ENCODE measurements at places on chromosomes 6 and 20.

GRCh38 chr6:117399924-117400323 is 25.8 kb downstream of the ROS1 start:
- DNase-seq = no peak

DNA sequence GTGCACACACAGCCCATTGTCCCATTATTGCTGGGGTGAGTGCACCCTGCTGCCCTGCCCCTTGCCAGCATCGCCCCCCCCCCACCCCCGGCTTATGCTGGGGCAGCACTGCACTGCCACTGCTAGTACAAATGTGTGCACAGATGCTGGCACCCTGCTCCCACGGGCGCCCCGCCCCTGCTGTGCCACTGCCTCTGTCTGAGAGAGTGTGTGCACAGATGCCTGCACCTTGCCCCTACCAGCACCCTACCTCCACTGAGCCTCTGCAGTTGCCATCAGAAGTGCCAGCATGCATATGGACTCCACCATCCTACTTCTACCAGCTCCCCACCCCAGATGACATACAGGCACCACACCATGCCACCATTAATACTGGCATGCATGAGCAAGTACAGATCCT is 454.6 kb upstream of the KHDRBS2 start:
- no peak for DNase-seq

- no peak for DNase-seq
Measured at GRCh38 chr6:154683756-154684523, 49.3 kb upstream of the SCAF8 start.

- no peak for DNase-seq
Measured at GRCh38 chr6:6661191-6661590, 72.7 kb downstream of the LY86 start.

DNA sequence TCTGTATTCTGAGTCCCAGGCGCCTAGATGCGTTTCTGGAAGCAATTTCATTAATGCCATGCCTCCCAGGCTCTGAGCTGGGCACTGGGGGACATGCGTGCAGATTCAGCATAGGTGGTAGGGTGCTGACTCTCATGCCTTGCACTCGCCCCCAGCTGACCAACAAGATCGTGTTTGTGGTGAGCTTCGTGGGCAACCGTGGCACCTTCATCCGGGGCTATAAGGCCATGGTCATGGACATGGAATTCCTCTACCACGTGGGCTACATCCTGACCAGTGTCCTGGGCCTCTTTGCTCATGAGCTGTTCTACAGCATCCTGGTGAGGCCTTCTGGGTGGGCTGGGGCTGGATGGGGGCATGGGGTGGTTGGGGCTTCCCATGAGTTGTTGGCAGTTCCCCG is 21.6 kb downstream of the UQCC2 start:
- DNase-seq = no peak

DNA sequence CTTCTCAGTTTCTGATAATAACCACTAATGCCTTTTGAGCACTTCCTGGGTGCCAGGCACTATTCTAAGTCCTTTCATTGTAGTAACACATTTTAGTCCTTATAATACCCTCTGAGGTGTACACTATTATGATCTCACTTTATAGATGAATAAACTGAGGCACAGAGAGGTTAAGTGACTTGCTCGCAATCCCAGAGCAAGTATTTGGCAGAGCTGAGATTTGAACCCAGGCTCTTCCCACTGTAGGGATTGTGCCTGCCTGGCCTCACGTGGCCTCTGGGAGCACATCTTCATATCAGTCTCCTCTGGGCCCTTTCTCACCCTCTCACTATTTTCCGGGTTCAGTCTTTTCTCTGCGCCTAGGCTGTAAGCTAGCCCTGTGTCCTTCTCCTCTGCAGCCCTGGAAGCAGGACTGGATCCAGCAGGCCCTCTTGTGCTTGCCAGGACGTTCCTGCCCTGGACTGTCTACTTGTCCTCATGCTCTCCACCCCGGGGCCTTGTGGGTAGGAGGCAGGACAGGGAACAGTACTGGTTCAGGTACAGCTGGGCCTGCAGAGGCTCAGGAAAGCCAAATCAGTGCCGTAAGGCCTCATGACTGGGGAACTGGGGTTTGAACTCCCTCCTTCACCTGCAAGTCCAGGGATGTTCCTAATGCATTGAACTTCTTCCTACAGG is 139.6 kb downstream of the VEGFA start:
- DNase-seq = no peak

DNA sequence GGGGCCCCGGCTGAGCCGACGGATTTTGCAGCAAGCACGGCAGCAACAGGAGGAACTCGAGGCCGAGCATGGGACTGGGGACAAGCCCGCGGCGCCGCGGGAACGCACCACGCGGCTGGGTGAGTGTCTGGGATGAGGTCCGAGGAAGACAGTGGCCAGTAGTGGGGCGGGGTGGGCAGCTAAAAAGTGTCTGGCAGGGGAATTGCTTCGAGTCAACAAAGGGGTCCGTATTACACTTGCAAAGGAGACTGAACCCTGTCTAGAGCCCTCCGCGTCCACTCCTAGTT is 356 bp downstream of the BYSL start:
- no peak for DNase-seq

DNA sequence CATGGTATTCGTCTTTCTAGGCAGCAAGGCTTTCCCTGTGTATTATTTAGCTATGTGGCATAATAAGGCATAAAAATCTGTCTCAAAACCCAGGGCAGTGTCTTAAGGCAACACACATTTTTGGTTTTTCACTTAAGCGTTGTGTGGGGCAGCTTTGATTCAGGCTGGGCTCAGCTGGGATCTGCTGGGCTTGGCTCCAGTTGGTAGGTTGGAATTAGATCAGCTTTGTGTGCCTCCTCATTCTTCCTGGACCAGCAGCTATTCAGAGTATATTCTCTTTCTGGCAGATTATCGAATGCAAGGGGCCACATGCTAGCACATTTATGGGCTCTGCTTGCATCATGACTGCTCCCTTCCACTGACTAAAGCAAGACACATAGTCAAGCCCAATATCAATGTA is 487.9 kb downstream of the RFPL4B start:
- DNase-seq = no peak

DNA sequence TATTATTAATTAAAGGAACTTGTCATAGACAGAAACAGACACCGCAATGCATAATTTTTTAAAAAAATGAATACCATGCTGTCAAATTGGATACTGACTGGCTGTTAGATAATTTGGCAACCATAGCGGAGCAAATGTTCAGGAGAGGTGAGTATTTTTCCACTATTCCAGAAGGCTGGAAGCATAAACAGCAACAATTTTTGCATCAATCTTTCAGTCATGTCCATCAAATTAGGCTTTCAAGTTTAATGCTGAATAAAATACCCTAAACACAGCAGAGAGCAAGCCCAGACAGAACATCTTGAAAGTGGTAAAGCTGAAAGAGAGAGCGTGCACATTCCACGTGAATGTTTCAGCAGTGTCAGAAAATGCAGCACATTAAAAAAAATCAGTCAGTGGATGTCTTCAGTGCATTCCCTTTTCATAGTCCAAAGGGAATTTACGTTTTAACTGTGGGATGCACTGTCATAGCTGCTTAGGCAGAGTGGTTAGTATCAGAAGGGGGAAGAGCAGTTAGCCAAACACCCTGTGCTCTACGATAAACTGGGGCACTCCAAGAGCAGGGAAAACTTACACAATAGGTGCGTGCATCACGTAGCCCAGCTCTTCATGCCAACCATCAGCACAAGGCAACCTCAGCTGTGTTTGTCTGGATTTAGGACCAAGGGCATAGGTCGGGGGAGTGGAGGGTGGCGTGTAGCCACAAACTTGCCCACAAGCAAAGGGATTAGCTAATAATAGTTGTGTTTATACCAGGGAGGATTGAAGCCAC is 116.2 kb upstream of the STMND1 start:
- DNase-seq = no peak

DNA sequence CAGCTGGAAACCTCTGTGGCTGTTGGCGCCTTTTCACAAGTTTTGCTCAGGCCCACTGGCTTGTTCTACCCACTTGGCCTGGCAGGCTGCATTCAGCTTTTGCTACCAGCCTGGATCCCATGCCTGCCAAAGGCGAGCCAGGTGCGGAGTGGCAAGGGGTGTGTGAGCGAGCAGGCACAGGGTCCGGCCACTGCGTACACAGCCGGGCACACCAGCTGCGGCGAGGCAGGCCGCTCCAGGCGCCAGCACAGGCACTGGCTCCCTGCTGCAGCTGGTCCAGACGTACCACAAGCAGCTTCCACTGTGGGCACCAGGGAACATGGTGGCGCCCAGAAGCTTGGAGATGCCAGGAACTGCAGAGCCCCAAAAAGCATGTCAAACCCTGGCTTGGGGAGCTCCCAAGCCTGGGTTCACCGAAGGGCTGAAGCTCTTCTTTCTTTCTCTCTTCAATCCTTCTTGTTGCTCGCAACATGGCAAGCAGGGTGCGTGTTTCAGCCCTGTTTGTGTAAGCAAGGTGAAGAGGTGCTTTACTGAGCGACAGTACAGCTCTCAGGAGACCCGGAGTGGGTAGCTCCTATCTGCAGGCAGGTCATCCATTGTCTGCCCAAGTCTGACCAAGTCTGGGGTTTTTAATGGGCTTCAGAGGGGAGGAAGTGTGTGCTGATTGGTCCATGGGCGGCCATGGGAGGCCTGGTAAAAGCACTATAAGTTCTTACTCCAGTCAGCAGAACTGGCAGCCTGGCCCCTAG is 32.6 kb upstream of the GRM4 start:
- DNase-seq = no peak

- no peak for DNase-seq
Measured at GRCh38 chr6:138372711-138373463, 4.8 kb upstream of the SMIM28 start.

- DNase-seq = peak; percentile 73
Measured at GRCh38 chr6:24855395-24856245, 56.9 kb upstream of the ARMH2 start.

DNA sequence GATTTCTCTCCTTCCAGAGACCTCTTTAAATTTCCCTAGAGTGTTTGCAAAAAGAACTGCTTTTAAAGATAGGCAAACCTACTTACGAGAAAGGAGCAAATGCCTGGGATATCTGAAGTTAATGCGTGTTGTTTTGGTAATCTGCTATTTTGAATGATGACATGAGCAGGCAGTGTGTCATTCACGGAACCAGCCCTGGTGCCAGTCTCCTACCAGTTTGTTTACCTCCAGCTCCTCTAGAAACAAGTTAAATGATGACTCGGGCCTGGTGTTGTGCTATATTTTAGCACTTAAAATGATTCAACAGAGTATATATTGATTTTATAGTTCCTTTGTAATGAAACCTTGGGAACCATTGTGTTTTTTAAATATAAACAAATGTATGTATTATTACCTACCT is 41.1 kb upstream of the MAP3K4 start:
- DNase-seq = no peak

GRCh38 chr6:147438758-147439528 is 69.5 kb upstream of the SAMD5 start:
- no peak for DNase-seq

- no peak for DNase-seq
Measured at GRCh38 chr20:56621730-56622129, 7.4 kb upstream of the TFAP2C start.

- no peak for DNase-seq
Measured at GRCh38 chr6:92820601-92821000, 598.8 kb downstream of the EPHA7 start.

- DNase-seq = no peak
Measured at GRCh38 chr20:4779616-4780015, 57.9 kb downstream of the PRND start.

DNA sequence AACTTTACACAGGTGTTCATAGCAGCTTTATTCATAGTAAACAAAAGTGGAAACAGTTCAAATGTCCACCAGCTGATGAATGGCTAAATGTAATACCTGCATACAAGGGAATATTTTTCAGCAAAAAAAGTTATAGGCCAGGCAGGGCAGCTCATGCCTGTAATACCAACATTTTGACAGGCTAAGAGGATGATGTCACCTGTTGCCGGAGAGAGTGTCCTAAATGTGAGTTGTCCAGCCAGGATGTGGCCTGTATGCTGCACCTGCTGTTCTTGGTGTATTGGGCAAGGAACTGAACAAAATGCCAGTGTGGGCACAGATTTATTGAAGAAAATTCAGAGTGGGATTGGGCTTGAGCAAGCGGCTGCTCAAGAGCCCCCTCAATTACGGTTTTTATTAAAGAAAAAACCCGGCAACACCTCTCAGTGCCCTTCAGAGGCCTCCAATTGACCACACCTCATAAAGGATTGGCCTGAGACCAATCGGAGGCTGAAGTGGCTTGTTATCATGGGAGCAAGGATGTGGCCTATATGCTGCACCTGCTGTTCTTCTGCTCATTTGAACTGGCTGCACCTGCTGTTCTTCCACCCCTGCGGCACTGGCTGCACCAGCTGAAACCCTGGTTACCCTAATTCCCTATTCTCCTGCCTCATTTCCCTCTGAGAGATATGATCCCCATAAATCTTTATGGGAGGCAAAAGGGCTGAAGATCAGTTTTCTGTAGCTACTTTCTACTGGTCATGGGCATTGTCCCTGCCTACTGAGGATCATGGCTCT is 164.3 kb upstream of the PROKR2 start:
- no peak for DNase-seq

GRCh38 chr6:43919774-43920173 is 149.8 kb downstream of the VEGFA start:
- no peak for DNase-seq

DNA sequence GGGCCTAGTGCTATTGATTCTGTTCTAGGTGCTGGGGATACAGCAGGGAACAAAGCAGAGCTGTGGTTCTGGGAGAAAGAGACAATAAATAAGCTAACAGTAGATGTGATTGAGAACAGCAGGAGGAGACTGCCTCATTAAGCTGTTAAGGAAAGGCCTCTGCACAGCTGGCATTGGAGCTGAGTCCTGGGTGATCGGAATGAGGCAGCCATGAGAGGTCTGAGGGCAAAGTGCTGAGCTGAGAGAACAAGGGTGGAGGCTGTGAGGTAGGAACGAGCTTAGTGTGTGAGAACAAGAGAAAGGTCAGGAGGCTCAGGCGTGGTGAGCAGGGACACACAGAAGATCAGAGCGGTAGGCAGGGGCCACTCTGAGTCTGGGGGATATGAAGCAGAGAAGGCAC is 18.3 kb downstream of the DDX27 start:
- no peak for DNase-seq

- no peak for DNase-seq
Measured at GRCh38 chr6:34513646-34514045, 42.5 kb downstream of the SPDEF start.

- DNase-seq = no peak
Measured at GRCh38 chr6:152085451-152085921, 278.0 kb downstream of the ESR1 start.

DNA sequence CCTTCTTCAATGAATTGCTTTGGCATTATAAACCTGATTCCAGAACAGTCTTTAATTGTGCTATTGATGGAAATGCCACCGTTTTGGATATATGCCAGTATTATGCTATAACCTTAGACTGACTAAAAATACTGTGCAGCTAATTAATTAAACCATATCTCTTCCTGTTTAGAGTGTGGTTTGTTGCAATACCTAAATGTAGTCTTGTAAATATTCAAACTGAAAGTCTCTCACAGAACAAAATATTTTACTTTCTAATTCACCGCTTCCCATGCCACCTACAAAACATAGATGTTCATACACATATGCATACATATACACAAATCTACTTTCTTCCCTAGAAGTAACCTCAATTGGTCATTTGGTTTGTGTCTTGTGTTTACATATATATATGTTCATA is 126.6 kb downstream of the SIM1 start:
- no peak for DNase-seq

Data from activated T-cell treated with anti-CD3 and anti-CD28 coated beads, Interleukin-2, amount 50 U/mL, for 72 hours (primary cell).